Stimulated activated CD4-positive, alpha-beta T cell treated with anti-CD3 and anti-CD28 coated beads, Interleukin-1b, Interleukin-23, amount 100 ng/mL, for 48 hours (primary cell): ENCODE measurements at places on chromosomes 3 and 15.

DNA sequence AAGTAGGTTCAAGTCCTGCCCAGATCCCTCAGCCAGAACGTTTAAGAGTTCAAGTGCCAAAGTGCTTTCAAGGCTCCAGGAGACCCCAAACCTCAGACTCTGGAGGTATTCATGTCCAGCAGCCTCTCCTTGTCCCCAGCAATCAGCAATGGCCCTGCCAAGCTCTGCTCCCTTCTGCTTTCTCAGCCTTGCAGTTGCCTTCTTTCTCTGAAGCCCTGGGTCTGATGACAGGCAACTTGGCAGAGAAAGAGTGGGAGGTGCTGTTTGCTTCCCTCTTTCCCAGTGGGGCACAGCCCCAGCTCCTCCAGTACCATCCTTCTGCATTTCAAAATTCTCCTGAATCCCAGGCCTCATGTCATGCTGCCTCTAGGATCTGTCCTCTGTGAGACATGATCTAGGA lies 40.2 kb downstream of the ATP2B2 start:
- no peak for DNase-seq

DNA sequence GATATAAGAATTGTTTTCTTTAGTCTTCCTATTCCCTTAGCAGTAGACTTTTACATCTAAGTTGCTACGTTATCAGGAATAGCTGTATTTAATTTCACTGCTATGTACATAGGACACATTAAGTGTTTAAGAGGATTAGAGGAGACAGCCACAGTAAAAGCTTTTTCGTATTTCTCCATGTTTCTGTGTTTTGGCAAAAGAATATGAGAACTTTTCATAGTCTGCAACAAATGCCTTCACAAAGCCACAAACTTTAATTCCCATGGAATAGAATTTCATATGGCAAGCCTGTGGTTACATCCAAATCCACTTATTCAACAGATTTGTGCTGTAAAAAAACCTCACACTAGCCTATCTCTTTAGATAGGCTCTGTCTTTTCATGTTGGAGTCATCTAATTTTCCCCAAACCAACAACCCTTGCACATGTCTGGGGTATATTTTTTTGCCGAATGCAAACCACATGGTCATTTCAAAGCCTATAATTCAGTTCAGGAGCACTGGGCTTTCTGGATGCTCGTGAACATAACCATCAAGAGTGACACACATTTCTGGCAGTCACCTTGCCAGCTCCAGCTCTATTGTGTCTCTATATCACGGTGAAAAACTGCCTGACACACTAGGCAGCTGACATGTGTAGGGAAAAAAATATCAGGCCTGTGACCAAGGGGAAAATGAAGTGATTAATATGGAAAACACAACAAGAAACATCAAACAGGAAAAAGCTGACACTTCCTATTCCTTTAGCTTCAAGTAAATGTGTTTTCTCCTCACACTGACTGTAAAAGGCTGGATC lies 19.2 kb downstream of the PLD1 start:
- no peak for DNase-seq

DNA sequence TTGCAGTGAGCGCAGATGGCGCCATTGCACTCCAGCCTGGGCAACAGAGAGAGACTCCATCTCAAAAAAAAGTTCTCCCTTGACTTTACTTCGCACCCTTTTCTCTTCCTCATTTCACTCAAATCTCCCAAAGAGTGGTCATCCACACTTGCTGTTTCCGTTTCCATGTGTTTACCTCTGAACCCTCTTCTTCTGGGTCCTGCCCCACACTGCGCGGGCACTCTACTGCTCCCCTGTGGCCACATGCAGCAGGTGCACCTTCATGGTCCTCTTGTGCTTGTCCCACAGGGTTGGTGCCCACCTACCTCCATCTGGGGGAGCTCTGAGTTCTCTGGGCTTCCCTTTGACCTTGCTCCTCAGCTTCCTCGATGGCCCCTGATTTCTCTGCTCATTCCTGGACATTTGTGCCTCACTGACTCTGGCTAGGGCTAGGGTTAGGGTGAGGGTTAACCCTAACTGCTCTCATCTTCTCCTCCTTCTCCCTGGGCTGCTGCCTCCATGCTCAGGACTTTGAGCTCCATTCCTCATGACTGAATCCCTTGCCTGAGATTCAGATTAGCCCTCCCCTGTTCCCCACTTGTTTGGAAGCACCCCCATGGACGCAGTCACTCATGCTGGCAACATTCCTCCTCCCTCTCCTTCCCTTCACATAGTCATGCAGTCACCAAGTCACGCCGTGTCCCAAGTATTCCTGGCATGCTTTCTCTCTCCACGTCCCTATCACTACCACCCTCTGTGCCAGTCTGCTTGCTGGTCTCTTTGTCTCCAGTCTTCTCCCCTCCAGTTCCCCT lies 26.6 kb upstream of the KY start:
- peak; percentile 6 for DNase-seq

DNA sequence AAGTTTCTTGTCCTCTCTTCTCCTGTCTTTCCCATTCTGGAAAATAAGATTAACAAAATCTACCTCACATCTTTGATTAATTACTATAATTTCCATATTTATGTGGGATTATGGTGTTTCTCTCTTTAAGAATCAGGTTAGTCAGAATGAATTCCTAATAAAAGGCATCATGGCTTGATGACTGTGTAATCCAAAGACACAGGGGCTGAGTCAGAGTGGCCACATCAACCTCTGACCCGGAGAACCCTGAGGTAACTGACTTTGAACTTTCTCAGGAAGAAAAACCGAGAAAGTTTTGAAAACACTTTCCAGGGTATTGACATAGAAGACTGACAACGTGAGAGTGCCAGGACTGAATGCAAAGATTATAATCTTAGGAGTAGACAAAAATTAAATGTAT lies 170.3 kb upstream of the MCTP2 start:
- DNase-seq = no peak

DNA sequence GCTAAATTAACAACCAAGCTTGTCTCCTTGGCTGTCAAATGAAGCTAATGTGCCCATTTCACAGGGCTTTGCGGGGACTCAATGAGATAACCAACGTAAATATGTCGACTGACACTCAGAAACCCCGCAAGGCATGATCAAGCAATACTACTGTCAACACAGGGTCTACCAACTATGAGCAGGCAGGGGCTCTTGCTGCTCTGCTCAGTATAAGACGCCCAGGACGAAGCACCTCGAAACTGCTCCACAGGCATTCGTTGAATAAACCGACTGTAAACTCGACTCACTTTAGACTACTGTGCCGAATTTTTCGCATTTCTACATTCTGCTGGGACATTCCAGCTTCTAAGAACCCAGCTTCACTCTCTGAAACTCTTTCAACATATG lies 55.0 kb downstream of the FEZF2 start:
- DNase-seq = no peak

DNA sequence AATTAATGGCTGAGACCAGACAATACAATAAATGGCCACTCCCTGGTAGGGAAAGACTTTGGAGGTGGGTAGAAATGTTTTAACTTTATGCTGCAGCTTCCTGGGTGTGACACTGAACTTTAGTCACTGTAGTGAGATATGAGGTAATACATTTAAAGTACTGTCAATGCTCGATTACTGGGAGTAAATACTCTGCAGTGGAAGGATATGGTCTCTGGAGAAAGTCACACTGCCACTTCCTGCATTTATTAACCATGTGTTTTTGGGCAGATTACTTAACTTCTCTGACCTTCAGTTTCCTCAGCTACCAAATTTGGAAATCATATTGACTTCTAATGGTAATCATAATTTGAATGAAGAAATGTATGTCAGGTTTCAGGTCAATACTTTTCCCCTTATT lies 317.1 kb upstream of the TGFBR2 start:
- DNase-seq = no peak
